Activated naive CD8-positive, alpha-beta T cell treated with anti-CD3 and anti-CD28 coated beads for 36 hours (primary cell): ENCODE measurements at places on chromosomes 7 and 10.
A peak's percentile ranks its signal among the peaks of the same experiment; 100 is the strongest.

GRCh38 chr7:80439894-80440821 is 71.7 kb downstream of the GNAT3 start:
- no peak for DNase-seq

DNA sequence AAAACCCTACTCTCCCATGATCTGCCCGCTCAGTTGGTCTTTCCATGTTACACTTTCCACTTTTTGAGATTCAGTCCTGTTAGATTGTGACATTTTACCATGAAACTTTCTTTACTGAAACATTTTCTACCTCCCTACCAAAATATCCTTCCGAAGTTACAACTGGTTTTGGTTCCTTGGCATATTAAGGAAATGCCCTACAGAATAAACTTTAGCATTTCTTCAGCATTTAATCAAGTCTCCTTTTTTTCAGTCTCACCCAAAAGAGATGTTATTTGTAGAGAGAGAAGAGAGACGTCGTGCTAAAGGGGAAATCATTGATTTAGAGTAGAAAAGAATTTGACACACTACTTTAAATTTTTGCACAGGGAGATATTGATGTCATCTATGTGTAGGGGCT is 9.7 kb upstream of the FEZF1 start:
- DNase-seq, result no peak

- no peak for DNase-seq
These were observed 65.3 kb upstream of the ZMIZ1 start for GRCh38 chr10:79003183-79004100.

DNA sequence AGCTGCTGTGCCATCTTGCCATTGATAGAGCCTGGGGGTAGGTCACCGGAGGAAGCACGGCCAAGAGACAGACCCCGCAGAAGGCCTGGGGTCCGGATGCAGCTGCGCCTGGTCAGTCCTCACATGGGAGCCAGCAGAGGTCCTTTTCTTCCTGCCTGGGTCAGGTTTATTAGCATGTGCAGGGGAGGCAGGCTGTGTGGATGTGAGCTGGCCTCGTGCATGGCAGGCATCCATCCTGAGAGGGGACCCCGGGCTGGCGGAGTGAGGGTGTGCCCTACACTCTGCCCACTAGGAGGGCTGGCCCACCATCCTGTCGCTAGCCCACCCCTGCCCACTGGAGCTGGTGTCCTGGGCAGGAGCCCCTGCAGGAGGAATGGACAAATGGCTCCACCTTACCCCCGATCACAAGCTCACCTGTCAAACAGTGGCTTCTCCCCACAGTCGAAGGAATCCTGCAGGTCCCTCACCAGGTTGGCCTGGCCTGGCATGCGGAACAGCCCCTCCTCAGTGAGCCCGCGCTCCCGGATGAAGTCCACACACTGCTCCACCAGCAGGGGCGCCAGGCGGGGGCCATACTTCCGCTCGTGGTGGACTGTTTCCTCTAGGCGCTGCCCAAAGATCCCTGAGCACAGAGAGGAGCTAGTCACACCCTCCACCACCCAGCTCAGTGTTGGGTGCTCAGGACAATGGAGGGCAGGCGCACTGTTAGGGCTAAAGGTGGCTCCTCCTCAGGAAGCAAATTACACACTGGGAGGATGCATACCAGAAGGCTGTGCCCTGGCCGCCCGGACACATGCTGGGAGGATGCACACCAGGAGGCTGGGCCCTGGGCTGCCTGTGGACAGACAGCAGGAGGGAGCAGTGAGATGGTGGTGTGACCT is 145.4 kb downstream of the ARHGAP22 start:
- no peak for DNase-seq

DNA sequence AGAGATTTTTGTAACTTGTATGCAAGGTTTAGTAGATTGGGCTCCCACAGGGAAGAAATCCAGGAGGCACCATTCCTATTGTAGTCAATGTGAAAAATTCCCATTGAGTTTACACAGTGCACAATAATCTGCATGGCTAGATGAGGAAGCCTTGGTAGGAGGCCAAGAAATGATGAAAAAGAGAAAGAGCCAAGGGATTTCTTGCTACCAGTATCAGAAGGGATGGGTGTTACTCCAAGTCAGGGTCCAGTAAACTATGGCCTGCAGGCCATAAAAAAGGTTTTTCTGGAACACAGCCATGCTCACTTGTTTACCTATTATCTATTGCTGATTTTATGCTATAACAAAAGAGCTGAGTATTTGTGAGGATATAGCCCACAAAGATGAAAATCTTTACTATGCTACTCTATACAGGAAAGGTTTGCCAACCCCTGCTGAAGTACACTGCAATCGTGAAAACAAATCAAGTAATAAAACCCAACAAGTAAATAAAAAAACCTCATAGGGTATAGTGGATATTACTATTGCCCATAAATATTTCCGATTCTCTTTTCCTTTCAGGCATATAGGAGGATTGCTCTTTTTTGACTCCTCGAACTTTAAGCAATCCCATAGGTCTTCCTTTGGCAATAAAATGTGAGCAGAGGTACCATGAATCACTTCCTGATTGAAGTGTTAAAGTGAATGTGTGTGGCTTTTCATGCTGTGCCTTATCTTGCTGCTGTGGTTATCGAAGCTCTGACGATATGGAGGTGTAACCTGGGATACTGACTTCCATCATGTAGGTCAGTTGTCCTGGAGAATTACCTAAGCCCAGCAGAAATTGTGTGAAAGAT is 256.3 kb upstream of the MAGI2 start:
- DNase-seq, result no peak

- no peak for DNase-seq
These were observed 7.0 kb downstream of the AIMP2 start for GRCh38 chr7:6015917-6016652.

GRCh38 chr7:2687338-2687869 is 598 bp upstream of the AMZ1 start:
- DNase-seq, result no peak

DNA sequence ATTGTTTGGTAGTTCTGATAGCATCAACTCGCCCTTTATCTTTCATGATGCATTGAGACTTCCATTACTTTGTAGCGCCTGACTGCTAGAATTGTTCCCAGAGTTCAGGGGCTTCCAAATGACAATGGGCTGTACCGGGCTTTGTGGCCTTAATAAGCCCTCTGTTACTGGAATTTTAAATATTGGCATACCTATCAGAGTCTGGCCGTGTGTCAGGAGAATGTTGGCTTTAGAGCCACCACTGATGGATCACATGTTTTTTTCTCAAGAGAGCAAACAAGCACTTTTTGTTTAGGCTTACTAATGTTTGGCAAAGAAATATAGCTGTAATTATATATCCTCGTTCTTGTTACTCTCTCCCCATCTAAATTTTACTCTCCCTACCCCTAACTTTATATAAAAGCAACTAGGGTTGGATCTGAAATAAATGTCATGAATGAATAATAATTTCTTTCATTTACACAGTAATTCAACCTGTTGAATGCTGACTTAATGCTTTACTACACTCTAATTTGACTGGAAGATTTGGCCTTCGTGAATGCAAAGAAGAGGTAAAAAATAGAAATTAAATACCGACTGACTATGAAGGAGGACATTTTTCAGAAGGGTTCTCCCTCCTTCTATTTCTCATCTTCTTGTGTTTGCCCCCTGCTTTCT is 396.7 kb downstream of the AUTS2 start:
- no peak for DNase-seq

- DNase-seq, result no peak
These were observed 156.0 kb downstream of the SEMA3D start for GRCh38 chr7:85030893-85031292.

GRCh38 chr7:38878694-38879457 is 30.1 kb downstream of the VPS41 start:
- no peak for DNase-seq

GRCh38 chr10:7813481-7813880 is 4.8 kb upstream of the TAF3 start:
- no peak for DNase-seq

DNA sequence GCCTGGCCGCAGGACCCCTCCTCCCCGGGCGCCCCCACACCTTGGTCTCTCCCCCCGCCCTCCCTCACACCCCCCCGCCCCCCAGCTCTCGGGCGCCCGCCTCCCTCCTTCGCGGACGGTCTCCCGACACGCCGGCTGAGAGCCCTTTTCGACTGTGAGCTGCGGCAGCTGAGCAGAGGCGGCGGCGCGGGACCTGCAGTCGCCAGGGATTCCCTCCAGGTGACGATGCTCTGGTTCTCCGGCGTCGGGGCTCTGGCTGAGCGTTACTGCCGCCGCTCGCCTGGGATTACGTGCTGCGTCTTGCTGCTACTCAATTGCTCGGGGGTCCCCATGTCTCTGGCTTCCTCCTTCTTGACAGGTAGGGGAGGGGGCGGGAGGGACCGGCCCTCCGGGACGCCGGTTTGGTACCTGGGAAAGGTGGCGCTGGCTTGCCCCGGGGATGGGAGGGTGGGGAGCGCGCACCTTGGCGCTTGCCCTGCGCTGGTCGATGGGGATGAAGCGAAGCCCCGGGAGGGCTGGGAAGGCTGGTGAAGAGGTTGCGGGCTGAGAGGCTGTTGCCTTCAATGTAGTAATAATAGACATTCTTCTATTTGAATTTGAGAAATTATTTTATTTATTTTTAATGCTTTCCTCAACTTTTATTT is at the start of gene BMPER:
TSS of gene BMPER (plus strand) at position 151 of the 644 bp plus-strand sequence. CDS start at position 226, 75 bp downstream.
- DNase-seq, result peak; percentile 43

GRCh38 chr7:138170298-138170697 is 94.0 kb downstream of the AKR1D1 start:
- DNase-seq, result no peak

DNA sequence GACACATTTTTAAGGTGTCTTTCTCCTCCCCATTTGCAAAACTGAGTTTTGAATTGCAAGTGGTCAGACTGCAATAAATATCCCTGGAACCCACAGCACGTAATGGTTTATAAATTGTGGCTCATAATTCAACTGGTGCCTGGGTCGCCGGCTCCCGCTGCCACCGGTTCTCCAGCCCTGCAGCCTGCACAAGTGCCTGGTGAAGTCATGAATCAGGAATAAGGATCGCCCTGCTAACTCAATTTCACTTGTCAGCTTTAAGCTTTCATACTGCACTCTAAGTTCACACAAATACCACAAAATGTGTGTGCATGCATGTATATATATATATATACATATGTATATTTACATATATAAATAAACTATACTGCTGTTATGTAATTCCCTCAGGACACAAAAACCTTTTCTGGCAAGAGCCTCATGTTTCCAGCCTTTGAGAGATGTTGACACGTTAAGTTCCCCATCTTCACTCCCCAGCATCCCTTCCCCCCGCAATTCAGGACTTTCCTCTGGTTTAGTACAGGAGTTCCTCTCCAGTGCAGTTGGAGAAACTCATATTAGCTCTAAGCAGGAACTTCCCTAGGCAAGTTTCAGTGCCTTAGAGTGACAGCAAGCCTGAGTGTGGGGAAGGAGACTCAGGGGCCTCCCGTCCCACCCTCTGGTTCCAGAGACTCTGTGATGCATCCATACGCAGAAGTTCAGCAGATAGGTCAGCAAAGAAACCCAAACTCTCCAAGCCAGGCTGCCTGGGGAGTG is 129.2 kb upstream of the UNC5B start:
- no peak for DNase-seq

DNA sequence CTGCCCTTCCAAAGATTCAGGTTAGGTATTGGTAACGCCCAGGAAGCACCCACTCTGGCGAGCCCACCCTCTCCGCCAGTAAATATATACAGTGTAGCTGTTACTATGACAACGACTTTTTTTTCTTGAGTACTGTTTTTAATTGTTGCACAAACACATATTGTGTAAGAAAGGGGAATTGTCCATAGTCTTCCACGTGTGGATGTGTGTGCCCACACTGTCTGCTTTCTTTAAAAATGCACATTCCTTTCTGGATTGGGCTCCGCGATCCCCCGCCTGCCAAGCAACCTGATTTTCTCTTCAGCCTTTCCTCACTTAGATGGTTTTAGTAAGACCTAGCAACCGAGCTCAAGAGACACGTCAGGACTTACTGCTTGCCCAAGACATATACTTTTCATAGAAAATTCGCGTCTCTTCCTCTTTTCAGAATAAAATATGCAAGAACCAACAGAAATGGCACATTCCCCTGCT is 247.8 kb downstream of the EBF3 start:
- DNase-seq, result no peak

DNA sequence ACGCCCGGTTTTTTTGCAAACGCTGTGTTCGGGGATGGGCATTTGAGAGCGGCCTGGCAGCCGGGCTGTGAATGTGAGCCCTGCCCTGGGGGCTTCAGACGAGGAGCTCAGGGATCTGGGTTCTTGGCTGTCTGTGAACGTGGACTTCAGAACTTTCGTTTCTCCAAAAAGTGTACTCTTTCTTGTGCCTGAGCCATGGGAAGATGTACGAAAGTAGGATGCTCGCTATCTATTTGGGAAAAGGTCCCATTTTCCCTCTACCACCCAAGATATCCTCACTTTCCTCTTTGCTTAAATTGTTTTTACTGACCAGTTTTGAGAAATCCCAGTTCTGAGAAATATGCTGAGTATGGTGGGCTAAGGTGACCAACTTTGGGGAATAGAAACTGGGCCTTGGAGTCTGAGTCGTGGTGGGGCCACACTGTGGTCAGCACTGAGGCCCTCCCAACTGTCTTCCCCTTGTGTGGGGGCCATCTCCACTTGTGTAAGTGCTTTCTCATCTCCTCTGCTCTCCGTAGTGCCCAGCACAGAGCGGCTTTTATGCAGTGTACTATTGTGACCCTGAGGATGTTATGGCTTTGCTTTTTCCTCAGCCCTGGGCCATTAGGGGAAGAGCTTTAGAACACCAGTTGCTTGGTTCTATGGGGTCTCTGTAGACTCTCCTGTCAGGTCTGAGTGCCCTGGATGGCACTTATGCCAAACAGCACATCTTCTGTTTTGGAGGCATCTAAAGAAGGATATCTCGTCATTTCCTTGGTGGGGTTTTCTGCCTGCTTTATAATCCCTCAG is 918 bp downstream of the DBNL start:
- DNase-seq, result no peak

- DNase-seq, result no peak
These were observed 519 bp downstream of the PITRM1 start for GRCh38 chr10:3172081-3172445.

GRCh38 chr10:132776186-132776585 is 9.8 kb downstream of the NKX6-2 start:
- no peak for DNase-seq

DNA sequence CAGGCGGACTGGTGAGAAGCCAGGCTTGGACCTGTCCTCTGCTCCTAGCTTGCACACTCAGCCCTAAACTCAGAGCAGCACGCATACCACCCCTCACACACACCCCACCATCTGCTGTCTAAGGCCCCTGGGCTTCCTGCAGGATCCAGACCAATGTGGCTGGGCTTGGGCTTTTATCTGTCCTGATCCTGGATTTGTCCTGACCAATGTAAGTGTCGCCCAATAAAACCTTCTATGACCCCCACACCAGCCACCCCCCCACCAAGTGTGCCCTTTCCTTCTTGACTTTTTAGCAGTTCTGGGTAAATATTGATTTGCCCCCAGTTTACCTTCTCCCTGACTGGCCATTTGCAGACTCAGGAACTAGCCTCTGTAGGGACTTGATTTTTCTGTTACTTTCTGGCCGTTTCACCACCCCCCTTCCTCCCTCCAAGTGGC is 1.7 kb upstream of the HOXA13 start:
- no peak for DNase-seq

GRCh38 chr10:129652521-129653201 is 185.6 kb downstream of the MGMT start:
- DNase-seq, result no peak
